H9 (cell line): ENCODE measurements at places on chromosomes 11 and 22.

GRCh38 chr11:27100534-27100933, 59.9 kb downstream of the BBOX1 start:
- no peak for DNase-seq

DNA sequence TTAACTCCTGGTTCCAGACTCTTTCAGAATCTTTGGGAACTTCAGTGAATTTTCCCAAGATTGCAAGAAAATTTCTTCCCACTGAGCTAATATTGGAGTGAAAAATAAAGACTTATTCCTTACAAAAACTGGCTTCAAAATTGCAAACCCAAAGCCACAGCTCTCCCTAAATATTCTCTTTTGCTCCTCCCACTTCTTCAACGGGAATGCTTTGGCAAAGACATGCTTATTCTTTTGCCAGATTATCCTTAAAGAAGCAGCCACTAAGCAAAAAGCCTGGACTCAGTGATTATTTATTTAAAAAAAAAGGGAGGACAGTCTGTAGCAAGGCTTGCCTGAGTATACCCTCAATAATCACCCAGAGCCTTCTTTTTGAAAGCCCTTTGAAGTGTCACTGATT, 902.4 kb upstream of the CCDC90B start:
- DNase-seq = no peak

DNA sequence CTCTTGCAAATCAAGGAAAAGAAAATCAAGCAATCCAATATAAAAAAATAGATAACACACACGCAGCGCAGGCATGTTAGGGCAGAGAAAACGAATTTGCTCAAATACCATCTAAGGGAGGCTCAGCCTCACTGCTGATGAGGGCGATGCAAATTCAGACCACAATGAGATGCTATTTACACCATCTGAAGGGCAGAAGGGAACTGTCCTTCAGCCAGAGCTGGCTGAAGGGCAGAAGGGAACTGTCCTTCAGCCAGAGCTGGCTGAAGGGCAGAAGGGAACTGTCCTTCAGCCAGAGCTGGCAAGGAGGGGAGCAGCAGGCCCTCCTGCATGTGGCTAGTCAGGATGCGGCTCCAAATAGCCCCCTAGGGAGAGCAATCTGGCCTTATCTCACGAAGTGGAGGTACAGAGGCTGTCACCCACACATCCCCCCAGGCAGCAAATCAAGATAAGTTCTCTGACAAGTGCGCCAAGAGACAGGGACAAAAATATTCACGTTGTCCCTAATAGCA, 7.6 kb upstream of the SLC39A13 start:
- peak; percentile 26 for DNase-seq

DNA sequence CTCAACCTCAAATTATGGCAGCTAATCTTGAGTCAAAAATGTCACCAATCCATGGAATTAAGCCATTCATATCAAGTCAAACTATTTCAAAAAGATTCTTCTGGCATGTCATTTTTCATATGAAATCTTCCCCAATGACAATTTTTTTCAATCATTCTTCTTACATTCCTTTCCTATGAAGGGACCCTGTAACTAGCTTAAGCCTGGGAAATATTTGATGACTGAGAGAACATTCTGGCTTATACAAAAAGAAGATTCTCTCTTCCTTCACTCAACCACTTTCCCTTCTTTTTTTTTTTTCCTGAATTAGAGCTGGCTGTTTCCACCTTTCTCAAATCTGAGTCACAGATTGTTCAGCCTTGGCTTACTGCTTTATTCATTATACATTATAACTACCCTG, 903.7 kb downstream of the FAM181B start:
- no peak for DNase-seq

DNA sequence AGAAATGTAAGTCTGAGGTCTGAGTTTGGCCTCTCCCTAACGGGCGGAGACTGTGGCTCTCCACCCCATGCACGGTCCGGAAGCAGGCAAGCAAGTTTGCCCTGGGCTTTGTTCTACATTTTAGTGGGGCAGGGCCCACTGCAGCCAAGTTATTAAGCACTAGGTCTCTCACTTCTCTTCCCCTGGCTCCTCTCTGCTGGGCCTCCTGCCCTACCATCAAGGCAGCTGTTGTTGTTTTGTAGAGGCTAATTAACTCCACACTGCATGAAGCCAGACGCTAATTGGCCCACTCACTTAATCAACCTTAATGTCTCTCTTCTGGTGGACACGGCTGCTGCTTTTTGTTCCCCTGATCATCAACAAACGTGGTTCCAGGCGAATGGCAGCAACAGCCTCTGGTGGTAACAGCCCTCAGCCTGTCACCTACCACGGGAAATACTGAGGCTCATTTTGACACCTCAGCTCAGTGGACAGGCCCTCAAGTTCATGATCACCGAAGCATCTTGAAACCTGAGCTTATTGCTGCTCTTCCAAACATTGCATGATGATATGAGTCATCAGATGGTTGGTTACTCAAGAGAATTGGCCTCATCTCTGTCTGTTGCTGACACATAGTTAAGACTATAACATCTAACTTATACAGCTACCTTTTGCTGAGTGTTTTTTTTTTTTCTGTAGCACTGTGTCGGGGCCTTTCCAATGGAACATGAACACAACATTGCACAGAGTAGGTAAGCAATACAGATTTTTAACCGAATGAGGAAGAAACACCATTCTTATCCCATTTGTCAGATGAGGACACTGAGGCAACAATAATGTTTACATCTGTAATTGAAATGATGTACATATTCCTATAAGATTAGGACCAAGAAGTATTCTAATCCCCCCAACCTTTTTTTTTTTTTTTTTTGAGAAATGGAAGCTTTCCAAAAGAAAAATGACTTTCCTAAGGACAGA, 20.8 kb upstream of the LMO2 start:
- no peak for DNase-seq

DNA sequence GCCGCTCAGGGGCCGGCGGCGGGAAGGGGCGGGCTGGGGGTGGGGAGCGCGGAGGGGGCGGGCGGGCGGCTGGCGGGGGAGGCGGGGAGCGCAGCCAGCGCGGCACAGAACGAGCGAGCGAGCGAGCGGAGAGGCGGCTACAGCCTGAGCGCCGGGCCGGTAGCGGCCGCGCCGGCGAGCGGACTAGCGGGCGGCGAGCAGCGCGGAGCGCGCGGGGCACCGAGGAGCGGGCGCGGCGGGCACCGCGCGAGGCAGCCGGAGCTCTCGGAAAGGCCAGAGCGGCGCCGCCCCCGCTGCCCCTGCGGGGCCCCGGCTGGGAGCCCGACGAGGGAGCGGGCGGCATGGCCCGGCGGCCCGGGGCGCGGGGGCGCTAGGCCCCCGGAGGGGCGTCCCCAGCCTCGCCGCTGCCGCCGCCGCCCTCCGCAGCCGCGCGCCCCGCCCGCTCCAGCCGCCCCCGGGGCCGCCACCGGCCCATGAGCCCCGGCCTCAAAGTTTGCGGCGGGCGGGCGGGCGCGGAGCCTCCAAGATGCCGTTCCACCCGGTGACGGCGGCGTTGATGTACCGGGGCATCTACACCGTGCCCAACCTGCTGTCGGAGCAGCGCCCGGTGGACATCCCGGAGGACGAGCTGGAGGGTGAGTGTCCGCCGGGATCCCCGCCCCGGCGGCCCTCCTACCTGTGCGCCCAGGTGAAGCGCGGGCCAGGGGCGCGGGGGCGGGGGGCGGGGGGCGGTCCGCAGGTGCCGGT, at the start of gene CABP7:
CABP7 (plus strand) TSS at position 105 of the 747 bp plus-strand sequence; CDS start at position 527, 422 bp downstream.
- no peak for DNase-seq

GRCh38 chr22:49614966-49615965, 212.4 kb downstream of the BRD1 start:
- no peak for DNase-seq

- DNase-seq = peak; percentile 86
These were observed 77.9 kb upstream of the TOP3B start for GRCh38 chr22:22060200-22061084.

DNA sequence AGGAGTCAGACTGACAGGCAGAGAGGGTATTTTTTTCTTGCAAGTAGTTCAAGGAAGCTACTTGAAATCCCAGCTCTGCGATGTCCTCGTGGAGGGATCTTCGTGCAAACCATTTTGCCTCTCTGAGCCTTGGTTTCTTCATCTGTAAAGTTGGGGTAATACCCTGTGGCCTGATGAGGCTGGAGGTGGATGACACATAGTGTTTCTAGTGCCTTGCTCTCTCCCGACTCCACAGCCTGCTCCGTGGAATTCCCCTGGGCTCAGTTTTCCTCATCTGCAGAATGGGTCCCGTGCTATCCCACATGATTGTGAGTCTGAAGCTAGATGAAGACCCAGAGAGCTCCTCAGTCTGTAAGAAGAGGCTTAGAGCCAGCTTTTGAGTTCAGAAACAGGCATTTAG, 32.7 kb downstream of the DAGLA start:
- DNase-seq = no peak

DNA sequence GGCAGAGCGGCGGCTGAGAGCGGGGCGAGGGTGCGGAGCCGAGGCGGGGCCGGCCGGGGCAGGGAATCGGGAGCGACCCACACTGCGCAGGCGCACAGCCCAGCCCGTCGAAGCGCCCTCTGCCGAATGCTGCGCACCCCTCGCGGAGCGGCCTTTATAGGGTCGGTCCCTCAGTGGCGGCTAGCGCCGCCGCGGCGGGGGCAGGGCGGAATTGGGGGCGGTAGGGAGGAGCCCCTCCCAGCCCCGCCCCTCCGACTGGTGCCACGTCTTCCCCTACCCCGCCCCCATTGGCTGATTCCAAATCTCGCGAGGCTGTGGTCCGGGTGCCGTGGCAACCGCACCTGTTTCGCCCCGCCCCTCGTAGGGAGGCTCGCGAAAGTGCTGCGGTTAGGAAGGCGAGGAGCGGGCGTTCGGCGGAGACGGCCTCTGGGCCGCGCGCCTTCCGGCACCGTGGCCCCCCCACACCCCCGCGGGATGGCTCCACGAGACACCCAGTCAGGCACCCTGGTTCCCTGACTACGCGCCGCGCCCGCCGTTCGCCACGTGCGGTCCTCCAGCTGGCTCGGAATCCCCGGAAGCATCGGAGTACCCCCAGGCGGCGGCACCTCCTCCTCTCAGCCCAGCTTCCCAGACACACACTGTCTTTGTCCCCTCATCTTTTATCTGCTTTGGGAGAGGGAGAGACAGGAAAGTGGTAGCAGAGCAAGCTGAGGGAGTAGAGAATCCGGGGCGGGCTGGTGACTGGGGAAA, at the start of gene EHD1:
EHD1 (minus strand) TSS at position 128 of the 750 bp plus-strand sequence. CDS start 157 bp downstream, outside the sequence.
- DNase-seq = peak; percentile 98

- no peak for DNase-seq
These were observed 5.9 kb upstream of the SYCE3 start for GRCh38 chr22:50568626-50569025.

DNA sequence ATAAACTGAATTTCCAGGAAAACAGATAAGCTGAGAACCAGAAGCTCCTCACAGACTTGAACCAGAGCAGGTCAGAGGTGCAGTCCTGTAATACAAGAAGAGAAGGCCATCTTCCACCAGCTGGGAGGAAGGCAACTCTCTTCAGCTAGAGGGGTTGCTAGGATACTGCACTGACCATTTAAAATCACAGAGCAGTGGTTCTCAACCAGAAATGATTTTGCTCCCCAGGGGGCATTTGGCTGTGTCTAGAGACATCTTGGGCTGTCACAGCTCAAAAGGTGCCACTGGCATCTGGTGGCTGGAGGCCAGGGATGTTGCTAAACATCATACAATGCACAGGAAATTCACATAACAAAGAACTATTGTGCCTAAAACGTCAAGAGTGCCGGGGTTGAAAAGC, 17.2 kb downstream of the OPCML start:
- DNase-seq = peak; percentile 23

- DNase-seq = no peak
These were observed 13.8 kb downstream of the OR5B21 start for GRCh38 chr11:58494101-58494500.

- peak; percentile 75 for DNase-seq
These were observed 19.6 kb downstream of the MYRF start for GRCh38 chr11:61771985-61772455.

- DNase-seq = no peak
These were observed 158.2 kb downstream of the BUD13 start for GRCh38 chr11:116614306-116615210.

DNA sequence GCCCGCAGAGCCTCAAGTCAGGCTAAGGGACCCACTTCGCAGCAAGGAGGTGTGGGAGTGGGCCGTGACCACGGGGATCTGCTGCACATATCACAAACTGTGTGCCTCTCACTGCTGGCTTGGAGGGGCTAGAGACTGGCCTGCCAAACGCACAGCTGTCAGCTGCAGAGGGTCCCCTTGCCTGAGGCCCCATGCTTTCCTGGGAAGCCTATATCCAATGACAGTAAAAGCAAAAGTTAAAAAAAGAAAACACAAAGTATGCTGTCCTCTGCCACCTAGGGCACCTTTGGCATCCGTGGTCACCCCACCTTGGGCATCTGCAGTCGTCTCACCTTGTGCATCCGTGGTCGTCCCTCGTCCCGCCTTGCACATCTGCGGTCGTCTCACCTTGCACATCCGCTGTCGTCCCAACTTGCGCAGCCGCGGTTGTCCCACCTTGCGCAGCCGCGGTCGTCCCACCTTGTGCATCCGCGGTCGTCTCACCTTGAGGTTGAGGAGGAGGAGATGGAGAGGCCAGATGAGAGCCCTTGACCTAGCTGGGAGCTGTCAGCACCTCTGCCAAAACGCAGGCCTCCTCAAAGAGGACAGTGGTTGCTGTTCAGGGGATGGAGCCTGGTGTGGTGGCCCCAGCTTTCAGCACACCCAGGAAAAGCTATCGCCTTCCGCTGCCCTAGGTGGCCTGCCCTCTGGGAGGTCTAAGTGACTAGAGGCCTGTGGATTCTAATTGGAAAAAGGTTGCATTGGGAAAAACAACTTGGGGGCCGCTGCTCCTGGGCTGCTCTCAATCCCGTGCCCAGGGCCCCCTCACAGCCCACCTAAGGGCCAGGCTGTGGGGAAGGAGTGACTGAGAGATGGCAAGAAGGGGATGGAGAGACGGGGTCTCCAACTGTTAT, 90.5 kb downstream of the MYEOV start:
- DNase-seq = peak; percentile 14

DNA sequence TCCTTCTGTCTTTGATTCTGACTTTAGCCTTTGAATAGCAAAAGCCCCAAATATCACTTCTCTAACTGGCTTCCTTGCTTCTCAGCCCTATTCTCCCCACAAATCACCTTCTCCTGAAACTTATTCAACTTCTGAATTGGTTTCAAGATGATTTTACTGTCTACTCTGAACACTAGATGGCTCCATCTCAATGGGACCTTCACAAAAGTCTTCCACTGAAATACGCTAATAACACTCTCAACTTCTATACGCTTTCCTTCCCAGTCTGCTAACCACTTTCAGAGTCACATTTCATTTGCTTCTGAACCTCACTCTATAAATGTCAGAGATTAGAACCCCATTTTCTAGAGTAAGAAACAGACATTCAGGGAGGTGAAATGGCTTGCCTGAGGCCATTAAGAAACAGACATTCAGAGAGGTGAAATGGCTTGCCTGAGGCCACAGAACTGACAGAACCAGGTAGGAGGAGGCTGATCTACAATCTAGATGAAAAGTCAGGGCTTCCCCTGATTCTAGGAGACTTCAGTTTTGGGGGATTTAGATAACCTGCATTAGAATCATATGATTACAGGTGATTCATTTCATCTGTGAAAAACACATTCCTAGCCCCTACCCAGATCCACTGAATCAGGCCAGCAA, 20.6 kb downstream of the MORC2 start:
- DNase-seq = no peak

- no peak for DNase-seq
These were observed 66.9 kb downstream of the TBC1D22A start for GRCh38 chr22:46829117-46829891.

GRCh38 chr11:116329354-116330090, 443.3 kb downstream of the BUD13 start:
- DNase-seq = peak; percentile 11

GRCh38 chr11:27385245-27385644, 22.2 kb upstream of the CCDC34 start:
- DNase-seq = no peak

GRCh38 chr11:33919645-33920044, 27.8 kb upstream of the LMO2 start:
- no peak for DNase-seq

GRCh38 chr11:72111300-72112142, 974 bp downstream of the ANAPC15 start:
- no peak for DNase-seq
